ENCODE measurements at places on chromosomes 2 and 18.

DNA sequence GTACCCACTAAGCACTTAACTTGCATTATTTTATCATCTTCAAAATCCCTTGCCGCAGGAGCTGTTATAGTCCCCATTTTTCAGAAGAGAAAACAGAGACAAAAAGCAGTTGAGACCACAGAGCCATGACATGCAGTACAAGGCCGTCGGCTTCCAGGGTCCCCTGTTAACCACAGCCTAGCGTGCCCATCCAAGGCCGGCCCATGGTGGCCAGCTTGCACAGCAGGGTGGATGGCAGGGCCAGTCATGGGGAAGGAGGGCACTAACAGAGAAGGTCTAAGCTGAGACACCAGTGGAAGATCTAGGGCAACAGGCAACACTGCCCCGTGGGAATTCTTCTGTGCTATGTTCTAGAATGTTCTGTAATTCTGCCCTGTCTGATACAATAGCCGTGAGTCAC lies 192.6 kb upstream of the ID2 start:
- DNase-seq, result no peak

- DNase-seq, result peak; percentile 20
Measured at GRCh38 chr2:134778372-134778771, 59.6 kb upstream of the TMEM163 start.

GRCh38 chr2:133273031-133273430 lies 295.2 kb downstream of the NCKAP5 start:
- no peak for DNase-seq

DNA sequence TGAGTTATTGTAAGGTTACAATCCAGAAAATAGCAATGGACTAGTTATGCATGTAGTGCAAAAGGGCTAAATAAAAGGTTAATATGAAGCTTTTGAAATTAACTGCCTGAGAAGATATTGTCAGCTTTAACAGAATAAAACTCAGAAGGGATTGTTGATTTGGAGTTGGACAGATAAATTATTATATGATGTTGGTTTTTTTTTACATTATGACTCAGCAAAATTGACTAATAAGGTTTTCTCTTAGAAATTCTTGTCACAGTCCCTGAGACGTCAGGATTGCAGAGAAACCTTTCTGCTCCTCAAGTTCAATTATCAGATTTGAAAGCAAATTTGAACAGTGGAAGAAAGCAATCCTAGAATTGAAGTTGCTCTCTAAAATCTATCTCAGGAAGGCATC lies 946.9 kb downstream of the CBLN2 start:
- DNase-seq, result no peak

DNA sequence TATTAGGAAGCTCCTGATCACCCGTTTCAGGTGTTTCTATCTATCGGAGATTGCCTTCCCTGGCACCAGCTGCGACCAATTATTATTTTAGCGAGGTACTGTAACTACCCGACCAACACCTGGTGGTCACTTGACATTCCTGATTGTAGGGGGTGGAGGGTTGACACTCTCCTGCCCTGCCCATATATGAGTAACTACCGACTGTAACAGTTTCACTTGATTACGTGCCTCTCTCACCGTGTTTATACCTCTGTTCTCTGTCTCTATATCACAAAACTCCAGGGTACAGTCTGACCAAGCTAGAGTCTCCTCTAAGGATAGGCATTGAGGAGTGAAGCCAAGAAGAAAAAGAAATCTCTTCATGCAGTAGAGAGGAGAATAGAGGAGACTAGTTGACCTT lies 268.0 kb upstream of the LRATD1 start:
- DNase-seq, result no peak

- no peak for DNase-seq
Measured at GRCh38 chr2:21261591-21261990, 137.8 kb downstream of the TDRD15 start.

DNA sequence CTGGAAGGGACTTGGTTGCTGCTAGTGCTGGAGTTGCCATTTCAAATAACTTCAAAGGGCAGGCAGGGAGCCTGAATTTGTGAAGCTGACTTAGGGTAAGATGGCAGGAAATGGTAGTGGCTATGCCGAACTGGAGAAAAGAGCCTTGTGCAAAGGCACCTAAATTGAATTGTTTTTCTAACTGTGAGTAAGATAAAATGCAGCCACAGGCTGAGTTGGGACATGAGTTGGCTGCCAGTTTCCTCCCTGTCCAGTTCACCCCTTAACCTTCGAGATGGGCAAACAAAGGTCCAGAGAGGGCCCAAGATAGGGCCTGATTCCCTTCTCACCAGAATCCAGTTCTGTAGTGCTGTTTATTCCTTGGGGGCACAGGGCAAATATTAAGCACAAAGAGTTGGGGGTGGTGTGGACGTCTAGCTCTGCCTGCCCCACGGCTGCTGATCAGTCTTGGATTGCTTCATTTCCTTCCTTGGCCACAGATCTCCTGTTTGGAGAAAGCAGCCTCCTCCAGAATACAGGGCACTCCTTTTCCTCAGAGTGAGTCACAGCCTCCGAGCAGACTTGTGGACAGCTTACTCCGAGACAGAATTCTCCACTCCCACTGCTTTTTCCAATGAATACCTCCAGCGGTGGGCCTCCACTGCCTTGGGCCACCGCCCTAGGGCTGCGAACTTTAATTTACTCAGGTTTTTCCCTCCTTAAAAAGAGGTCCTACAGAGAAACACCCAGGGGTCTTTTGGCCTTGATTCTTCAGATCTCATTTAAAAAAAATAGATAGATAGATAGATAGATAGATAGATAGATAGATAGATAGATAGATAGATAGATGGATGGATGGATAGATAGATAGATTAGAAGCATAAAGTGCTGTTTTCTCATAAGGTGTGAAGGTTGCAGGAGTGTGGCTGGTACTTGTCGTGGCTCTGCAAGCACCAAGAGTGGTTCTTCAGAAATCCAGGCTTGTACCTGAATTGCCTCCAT lies 18.4 kb upstream of the SLC20A1 start:
- DNase-seq, result peak; percentile 99

DNA sequence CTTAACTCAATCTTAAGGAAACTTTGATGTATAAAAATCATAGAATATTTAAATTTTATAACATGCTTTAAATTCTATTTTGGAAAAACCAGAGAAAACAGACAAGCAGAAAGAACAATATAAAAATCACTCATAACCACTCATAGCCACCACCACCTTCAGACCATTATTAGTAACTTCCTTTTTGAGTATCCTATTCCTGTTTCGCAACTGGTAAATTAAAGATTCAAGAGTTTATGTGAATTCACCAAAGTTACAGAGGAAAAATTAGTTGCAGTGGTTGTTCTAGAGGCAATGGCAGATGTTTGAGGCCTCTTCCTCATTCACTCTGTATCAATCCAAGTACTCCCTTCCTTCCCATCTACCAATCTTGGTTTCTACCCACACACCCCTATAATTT lies 49.3 kb upstream of the PROKR1 start:
- DNase-seq, result peak; percentile 8

GRCh38 chr2:12008425-12009061 lies 262.1 kb downstream of the LPIN1 start:
- DNase-seq, result peak; percentile 78

DNA sequence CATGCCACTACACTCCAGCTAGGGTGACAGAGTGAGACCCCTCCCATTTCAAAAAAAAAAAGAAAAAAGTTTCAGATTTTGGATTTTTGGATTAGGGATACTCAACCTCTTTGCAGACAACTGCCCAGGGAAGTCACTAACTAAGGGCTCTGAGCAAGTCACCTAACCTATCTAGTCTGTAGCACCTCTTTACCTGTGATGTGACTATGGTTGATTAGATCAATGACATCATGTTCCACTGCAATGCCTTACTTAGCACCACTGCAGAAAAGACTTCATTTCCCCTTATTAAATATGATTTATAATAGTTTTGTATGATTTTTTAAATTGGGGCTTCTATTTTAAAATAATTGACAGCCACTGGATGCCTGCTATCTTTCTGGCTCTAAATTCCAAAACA lies 41.2 kb downstream of the CUL3 start:
- DNase-seq, result no peak

GRCh38 chr2:29526587-29527586 lies 394.5 kb downstream of the ALK start:
- no peak for DNase-seq

GRCh38 chr2:241909769-241910168 lies 40.2 kb downstream of the RTP5 start:
- DNase-seq, result no peak

- no peak for DNase-seq
Measured at GRCh38 chr2:88161446-88162244, 8.5 kb upstream of the THNSL2 start.

DNA sequence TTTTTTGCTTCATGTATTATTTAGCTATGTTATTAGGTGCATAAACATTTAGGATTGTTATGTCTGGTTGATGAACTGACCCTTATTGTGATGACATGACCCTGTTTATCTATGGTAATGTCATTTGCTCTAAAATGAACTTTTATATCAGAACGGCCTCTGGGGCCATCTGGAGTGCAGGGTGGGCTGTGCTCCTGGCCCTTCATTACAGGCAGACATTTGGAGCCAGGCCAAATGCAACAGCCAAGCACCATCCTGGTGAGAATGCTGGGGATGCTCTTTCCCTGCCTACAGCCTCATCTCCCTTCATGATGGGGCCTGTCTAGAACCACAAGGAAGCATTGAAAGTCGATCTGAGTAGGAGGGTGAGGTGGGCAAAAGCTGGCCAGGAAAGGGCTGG lies 38.0 kb downstream of the HJURP start:
- no peak for DNase-seq

GRCh38 chr2:126655051-126655450 lies 907 bp upstream of the GYPC start:
- DNase-seq, result peak; percentile 22

DNA sequence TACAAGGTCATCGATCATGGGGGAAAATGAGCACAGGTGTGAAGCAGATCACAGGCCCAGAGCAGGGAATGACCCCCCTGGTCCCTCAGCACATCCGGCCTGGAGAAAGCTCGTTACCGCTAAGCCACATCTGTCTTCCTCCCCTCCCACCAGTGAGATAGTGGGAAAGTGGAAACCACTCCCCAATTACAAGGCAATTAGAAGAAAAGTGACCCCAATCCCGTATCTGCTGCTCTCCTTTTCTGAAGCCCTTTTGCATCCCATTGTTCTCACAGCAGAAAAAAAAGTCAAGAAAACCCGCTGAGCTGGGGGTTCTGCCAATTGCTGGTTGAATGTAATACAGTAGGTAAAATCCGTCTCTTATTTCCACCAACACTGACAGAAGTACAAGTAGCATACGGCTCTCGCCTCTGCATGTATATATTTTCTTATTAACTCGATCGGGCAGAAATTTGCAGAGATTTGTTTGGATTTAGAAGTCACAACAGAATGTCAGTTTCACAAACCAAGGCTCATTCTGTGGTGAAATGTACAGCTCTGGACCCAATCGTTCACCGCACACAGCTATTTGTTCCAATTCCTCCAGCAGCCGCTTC lies 287.0 kb downstream of the TCF4 start:
- DNase-seq, result peak; percentile 11

- DNase-seq, result no peak
Measured at GRCh38 chr2:120516679-120517314, 170.9 kb downstream of the INHBB start.

GRCh38 chr2:84904151-84904550 lies 1.3 kb upstream of the TMSB10 start:
- DNase-seq, result no peak

DNA sequence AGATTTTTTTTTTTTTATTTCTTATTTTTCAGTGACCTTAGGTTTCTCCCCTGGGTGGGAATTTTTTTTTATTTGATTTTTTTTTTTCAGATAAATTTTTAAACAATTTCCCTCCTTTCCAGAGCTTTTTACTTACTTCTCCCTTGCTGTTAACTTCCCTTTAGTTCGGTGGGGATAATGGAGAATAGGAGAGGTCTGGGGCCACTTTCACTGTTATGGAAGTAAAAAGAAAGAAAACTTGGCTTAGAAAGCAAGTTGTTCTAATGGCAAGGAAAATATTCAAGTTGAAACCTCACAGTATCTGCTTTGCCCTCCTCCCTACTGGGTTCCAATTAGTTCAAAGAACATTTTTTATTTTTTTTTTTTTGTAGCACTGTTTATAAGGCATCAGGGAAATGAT lies 537.1 kb upstream of the NXPH2 start:
- no peak for DNase-seq

- no peak for DNase-seq
Measured at GRCh38 chr2:200463452-200463851, 46.4 kb downstream of the KCTD18 start.

GRCh38 chr2:145273840-145274239 lies 753.9 kb upstream of the ZEB2 start:
- peak; percentile 12 for DNase-seq
